Esophagus muscularis mucosa (tissue), 4 donors: ENCODE measurements at places on chromosomes 2 and 18.
A peak's percentile ranks its signal among the peaks of the same experiment; 100 is the strongest.

DNA sequence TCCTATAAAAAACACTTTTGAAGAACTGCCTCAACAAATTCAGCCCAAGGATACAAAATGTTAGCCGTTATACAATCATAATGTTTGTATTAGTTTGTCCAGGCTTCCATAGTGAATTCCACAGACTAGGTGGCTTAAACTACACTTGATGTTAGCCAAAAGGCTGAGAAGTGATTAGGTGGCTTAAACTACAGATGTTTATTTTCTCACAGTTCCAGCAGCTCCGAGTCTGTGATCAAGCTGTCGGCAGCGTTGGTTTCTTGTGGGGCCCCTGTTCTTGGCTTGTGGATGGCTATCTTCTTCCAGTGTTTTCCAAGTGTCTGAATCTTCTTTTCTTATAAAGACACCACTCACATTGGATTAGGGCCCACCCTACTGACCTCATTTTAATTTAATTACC lies 31.5 kb upstream of the MFF start:
- DNase-seq = no peak

DNA sequence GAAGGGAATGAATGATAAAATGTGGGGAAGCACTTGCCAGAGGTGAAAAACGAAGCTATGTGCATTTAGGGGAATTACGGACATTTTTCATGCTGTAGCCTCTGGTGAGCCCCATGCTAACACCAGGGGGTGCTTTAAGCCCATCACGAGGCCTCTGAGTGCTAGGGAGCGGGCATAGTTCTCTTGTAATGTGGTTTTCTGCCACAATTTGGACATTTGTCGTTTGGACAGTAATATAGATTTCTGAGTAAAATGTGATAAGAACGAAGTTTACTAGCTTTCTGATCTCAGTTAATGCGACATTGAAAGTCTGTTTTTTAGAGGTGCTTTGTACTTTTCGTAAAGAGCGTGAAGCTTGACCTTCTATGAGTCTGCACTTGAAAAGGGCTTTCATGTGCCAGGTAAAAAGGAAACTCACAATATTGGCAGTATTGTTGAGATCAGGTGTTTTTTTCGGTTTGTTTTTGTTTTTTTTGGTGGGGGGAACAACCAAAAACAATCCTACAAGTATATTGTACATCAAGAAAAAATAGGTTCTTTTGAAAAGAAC lies 50.6 kb downstream of the TRAF3IP1 start:
- no peak for DNase-seq

DNA sequence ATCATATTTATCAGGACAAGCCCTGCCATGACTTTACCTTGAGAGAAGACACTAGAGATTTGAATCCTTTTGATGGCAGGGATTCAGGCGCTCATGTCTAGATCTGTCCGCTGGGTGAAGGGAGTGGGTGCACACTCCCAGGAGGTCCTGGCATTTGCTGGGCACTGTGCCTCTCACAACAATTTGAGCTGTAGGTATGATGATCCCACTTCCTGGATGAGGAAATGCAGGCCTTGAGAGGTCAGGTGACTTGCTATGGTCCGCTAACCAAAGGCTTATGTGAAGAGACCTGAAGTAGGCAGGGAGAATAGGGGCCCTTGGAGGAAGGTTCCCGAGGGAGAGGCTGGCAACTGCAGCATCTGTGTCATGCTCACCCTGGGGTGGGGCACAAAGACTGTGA lies 206.1 kb downstream of the HAUS1 start:
- DNase-seq = no peak

GRCh38 chr2:241857041-241857541 lies 1.6 kb downstream of the PDCD1 start:
- DNase-seq = no peak

DNA sequence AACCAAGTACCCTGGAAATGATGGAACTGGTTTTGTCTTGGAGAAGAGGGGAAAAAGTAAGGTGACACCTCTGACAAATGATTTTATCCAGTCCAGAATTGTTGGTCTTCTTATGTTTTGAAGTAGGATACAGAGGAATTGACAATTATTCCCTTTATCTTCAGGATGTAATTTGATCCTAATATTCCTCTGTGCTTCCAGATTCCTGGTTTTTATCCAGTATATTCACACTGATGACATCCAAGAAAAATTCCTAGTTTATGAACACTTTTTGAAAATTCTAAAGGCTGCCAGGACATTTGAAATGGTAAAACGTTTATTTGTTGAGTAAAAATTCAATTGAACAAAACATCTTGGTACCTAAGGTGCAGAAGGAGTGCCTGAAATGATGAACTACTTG lies 22.2 kb upstream of the ETAA1 start:
- no peak for DNase-seq

DNA sequence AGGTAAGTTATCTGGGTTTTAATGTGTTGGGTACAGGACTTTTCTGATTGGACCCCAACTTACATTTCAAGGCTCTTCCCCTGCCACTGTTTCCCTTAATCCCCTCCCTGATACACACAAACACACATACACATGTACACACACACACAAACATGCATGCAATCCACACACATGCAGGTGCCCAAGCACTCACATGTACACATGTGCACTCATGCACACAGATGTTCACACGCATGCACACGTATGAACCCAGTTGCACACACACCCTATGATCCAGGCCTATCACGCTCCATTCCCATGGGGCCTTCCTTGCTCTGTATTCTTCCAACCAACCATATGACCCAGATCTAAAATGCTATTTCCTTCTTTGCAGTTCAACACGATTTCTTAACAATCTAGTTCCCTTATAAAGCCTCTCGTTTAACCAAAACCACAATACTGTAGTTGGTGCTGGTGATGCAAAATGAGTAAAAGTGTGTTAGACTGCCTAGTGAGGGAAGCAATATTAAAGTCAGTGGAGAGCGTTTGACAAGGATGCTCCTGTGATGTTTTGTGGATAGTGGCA lies 11.1 kb downstream of the SERPINB8 start:
- DNase-seq = no peak

DNA sequence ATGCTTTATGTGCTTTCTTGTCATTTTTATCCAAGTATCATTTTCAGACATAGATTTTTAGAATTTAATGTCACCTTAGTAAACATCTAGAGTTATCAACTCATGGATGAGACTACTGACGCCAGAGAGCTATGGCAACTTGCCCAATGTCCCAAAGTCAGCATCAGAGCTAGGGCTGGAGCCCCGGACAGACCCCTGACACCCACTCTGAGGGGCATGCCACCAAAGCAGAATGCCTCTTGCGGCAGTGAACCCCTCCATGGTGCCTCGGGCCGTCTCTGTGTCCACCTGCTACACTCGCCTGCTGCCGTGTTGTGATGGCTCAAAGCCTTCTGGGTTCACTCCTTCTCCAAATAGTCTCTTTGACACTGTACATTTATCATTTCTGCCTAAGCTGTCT lies 5.4 kb downstream of the SIGLEC15 start:
- DNase-seq = no peak

- peak; percentile 88 for DNase-seq
These were observed 97.1 kb upstream of the CELF4 start for GRCh38 chr18:37662546-37663339.

DNA sequence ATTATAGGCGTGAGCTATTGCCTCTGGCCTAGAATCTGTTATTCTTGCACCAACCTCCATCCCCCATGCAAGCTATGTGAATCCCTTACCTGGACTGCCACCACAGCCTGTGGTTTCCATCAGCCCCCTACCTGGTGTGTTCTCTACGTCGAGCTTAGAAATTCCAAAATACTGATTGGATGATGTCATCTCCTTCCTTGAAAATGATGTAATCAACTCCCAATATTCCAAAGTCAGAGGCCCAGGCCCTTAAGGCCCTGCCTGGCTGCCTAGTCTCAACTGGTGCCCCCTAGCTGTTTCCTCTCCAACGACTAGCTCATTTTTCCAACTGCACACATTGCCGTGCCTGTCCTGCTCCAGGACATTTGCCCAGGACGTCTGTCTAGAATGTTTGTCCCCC lies 41.3 kb upstream of the GBX2 start:
- DNase-seq = no peak

- no peak for DNase-seq
These were observed 29.6 kb downstream of the CFAP210 start for GRCh38 chr2:169664600-169664977.

DNA sequence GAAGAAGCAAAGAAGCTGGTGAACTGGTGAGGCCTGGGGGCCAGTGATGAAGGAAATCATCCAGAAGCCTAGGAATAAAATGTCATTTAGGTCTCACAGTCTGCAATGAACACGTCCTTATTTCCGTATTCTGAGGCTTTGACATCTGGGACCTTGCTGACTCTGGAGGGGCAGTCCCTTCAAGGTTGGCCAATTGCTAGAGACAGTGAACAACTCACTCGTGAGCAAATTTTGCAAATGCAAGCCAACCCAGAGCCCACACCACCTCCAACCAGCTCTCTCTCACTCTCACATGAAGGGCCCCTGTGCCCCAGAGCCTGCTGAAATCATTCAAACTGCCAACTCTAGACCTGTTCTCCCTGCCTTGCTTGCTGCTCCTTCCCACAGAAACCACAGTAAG lies 279.1 kb upstream of the LYPD1 start:
- no peak for DNase-seq

DNA sequence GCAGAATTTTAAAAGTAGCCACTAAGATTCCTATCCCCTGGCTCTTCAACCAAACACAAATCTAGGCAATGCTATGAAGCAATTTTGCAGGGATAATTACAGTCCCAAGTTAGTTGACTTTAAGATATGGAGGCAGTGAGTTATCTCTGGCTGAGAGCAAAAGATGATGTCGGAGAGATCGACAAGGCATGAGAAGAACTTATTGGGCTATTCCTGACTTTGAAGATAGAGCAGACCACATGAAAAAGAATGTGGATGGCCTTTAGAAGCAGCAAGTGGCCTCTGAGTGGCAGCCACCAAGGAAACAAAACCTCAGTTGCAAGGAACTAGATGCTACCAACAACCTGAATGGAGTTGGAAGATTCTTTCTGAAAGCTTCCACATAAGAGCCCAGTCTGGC lies 58.2 kb upstream of the PPM1B start:
- DNase-seq = no peak

GRCh38 chr2:176105078-176105729 lies 1.9 kb upstream of the HOXD11 start:
- DNase-seq = no peak

- no peak for DNase-seq
These were observed 206.2 kb downstream of the TPGS2 start for GRCh38 chr18:36622610-36623009.

- DNase-seq = no peak
These were observed 532.0 kb upstream of the POU3F3 start for GRCh38 chr2:104321796-104322349.

GRCh38 chr18:31684279-31685096 lies at the start of gene B4GALT6:
Gene B4GALT6, minus strand, starts transcription at chr18:31684581. Its CDS starts 155 bp downstream, at chr18:31684426.
- no peak for DNase-seq
